ENCODE measurements at places on chromosomes 3 and 15.

DNA sequence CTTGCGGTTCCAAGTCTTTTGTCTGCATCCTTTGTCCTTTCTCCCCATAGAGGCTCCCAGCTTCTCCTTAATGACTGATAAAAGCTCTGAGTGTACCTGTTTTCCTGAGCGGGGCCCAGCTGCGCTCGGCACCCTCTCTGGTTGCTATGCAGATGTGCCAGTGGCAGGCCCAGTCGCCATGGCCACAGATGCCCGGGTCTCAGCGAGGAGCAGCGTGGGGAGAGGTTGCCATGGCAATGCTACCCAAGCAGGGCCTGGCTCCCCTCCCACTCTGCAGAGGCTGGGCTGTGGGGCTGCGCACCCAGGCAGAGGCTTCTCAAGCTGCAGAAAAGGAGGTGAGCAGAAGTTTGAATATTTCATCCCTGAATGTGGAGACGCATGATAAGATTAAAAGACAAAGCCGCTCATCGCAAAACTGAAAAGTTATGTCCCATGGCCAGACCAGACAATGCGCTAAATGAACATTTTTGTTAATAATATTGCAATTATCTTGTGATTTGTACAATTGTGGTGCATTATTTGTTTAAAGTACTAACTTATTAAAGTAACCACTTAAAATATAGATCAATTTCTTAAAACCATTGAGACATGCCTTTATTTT is 66.1 kb downstream of the TPRA1 start:
- no peak for DNase-seq

DNA sequence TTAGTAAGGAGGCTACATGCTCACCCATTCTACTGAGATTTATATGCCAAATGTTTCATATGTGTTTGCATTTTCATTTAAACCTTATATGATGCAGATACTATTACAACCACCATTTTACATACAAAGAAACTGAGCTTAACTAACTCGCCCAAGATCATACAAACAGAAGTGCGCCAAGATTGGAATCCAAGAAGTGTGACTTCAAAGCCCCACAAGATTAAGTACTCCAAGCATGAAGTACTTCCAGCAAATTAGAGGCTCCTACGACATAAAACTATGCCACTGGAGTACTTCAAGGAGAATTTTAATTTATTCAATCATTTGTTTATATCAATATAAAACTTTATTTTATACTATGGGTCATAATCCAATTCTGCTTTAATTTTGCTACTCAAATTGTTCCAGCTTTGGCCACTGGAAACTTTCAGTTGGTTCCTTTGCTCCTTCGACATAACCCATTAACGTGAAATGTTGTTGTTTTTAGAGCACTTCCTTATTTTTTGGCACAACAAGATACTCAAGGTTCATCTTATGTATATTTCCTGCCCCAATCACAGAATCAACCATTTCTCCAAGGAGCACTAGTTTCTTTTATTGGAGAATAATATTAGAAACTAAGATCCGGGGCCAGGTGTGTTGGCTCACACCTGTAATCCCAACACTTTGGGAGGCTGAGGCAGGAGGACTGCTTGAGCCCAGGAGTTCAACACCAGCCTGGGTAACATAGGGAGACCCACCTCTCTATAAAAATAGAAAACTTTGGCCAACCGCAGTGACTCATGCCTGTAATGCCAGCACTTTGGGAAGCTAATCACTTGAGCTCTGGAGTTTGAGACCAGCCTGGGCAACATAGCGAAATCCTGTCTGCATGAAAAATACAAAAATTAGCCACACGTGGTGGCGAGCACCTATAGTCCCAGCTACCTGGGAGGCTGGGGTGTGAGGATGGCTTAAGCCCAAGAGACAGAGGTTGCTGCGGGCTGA is 10.4 kb downstream of the INO80 start:
- no peak for DNase-seq

DNA sequence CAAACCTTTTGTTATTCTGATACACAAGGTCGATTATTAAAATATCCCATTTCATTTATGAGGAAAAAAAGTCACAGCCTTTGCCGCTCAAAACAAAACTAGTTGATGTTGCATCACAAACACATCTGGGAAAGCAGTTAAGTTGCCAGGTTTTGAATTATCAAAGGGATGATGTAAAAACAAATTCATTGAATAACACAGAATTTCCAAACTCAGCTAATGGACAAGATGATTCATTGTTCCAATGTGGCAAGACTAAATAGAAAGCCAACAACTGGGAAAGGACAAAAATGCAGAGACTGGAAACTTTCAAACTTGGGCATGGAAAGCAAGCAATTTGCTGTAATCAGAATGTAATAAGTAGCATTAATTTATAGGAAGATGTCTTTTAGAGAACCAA is 610.0 kb upstream of the ZNF385D start:
- DNase-seq = no peak

GRCh38 chr3:80556763-80557162 is 789.0 kb upstream of the ROBO1 start:
- DNase-seq = no peak

DNA sequence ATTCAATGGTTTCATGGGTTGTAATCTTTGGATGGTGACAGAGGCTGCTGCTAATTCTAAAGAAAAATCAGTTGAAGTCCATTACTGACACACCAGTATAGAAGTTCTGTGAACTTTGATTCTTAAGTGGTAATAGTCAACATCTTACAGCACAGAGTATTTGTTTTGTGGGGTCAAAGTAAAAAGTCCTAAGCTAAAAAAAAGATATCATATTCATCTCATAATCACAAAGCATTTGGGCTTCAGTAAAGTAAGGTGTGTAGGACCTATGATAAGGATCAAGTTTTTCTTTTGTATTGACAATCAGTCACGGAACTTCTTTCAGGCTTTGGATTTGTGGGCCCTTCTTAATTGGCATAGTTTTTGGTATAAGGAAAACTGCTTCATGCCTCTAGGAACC is 1.1 kb downstream of the ASTE1 start:
- DNase-seq = no peak
